ENCODE measurements at places on chromosomes 4 and X.

DNA sequence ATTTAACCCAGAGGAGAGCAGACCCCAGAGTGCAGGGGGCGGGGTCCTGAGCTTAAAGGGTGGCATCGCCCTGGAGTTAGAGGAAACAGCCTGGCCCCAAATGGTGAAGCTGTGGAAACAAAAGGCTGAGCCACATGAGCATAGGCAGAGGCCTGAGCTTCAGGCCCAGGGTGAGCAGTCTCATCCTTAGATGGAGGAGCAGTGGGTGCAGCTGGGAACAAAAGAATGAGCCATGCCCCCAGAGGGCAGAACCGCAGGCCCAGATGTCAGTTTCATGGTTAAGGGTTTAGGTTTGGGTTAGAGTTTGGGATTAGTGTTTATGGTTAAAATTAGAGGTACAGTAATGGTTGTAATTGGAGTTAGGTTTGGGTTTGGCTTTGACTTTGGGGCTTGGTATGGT lies 44.4 kb upstream of the IL9R start:
- DNase-seq, result no peak

DNA sequence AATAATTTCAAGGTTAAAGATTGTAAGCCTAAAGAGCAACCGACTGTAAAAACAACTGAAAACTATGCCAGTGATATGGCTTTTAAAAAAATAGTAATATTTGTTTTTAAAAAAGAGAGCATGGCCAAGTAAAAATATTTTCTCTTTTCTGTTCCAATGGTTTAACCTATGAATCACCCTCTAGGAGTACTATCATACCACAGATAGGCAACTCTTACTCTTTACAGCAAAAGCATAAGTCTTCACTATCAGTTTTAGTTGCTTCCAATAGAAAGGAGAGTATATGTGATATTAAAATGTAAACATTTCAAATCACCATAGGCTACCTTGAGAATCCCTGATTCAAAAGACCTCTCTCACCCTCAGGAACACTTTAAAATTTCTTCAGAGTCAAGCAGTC lies 102.6 kb downstream of the AMELX start:
- DNase-seq, result no peak

DNA sequence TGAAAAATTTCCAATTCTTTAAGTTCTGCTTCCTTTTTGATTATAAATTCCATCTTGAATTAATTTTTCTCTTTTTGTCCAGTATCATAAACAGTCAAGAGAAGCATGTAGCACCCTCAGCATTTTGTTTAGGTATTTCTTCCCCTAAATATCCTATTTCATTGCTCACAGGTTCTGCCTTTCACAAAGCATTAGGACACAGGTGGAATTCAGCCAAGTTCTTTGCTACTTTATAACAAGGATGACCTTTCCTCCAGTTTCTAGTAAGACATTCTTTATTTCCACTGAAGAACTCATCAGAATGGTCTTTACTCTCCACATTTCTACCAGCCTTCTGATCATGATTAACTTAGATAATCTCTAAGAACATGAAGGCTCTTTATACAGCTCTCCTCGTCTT lies 7.4 kb downstream of the SLC9B1 start:
- DNase-seq, result no peak

DNA sequence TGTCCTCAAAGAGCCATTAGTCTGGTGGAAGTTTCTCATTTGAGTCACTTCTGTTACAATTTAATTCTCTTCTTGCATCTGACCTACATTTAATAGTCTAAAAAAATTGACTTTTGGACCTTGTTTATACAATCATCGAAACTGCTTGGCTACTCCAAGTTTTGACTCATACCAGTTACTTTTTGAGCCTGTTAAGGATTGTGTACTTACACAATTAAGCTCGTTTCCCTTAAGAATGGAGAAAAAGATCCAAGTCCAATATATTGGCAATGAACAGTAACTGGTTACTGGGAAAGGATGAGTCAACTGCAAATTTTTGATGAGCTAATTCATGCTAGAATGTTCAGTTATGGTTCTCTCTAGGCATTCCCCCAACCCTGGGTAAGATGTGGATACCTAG lies 58.2 kb downstream of the DCX start:
- no peak for DNase-seq

GRCh38 chr4:138184886-138185285 lies 57.3 kb downstream of the SLC7A11 start:
- no peak for DNase-seq

DNA sequence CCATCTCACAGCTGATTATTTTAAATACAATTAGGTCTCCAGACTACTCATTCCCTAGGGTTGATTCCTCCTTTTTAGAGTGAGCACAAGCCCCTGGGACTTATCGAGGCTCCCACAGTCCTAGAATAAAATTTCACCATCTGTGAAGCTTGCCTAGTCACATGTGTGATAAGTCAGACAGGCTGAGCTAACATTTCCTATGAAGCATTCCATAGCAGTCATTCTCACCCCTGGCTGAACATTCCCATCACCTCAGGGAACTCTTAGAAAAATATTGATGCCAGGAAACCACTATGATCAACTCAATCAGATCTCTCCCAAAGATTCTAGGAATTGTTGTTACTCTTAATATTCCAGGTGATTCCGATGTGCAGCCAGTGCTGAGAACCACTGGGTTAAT lies 37.7 kb downstream of the ARHGEF9 start:
- no peak for DNase-seq

GRCh38 chrX:97021680-97022079 lies 138.0 kb downstream of the RPA4 start:
- DNase-seq, result no peak

- no peak for DNase-seq
These were observed 33.7 kb downstream of the STK32B start for GRCh38 chr4:5084911-5085475.

- DNase-seq, result no peak
These were observed 372.3 kb upstream of the F9 start for GRCh38 chrX:139158256-139158655.

GRCh38 chr4:17082186-17082585 lies 183.7 kb upstream of the LDB2 start:
- no peak for DNase-seq

DNA sequence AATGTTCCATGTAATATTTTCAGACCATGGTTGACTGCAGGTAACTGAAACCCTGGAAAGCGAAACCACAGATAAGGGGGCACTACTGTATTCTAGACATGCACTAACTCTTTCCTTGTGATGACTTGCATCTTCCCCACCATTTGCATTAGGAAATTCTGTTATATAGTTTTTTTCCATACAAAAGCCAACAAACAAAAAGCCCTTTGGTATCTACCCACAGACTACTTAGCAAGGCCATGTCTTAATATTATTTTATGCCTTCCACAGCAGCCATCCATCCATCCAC lies 23.5 kb downstream of the OCIAD1 start:
- no peak for DNase-seq

GRCh38 chr4:1333256-1333655 lies 13.8 kb upstream of the UVSSA start:
- no peak for DNase-seq

- no peak for DNase-seq
These were observed 3.9 kb upstream of the HAUS7 start for GRCh38 chrX:153474266-153474665.

- no peak for DNase-seq
These were observed 43.7 kb downstream of the RPS3A start for GRCh38 chr4:151143162-151143561.

DNA sequence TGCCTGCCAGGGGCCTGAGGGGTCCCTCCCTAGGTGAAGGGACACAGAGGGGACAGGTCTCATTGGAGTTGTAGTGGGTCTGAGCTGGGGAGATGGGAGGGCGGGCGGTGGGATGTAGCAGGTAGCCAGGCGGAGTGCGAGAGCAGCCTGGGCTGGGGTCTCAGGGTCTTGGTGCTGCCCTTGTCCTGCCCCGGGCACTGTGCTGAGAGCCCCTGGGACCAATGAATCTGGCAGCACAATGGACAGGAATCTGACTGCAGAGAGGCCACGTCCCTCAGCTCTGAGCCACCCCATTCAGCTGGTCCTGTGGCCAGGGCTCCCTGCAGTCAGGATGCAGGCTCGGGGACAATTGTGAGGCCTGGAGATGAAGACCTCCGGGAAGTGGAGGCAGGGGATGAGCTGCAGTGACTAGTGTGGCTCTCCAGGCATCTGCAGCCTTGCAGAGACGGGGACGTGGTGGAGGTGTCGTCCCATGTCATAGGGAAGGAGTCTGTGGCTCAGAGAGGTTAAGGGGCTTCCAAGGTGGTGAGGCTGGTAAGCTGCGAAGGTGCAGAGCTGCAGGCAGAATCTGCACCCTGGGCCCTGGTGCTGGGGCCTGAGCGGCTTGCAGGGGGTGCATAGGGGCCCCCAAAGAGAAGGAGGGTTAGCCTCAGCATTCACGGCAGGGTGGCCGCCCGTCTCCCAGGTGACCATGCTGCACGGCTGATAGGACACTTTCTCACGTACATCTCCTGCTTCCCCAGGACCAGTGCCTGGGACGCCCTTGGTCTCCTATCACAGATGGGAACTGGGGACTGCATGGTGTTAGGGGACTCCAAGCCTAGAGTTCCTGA lies 20.6 kb downstream of the NSG1 start:
- DNase-seq, result no peak

DNA sequence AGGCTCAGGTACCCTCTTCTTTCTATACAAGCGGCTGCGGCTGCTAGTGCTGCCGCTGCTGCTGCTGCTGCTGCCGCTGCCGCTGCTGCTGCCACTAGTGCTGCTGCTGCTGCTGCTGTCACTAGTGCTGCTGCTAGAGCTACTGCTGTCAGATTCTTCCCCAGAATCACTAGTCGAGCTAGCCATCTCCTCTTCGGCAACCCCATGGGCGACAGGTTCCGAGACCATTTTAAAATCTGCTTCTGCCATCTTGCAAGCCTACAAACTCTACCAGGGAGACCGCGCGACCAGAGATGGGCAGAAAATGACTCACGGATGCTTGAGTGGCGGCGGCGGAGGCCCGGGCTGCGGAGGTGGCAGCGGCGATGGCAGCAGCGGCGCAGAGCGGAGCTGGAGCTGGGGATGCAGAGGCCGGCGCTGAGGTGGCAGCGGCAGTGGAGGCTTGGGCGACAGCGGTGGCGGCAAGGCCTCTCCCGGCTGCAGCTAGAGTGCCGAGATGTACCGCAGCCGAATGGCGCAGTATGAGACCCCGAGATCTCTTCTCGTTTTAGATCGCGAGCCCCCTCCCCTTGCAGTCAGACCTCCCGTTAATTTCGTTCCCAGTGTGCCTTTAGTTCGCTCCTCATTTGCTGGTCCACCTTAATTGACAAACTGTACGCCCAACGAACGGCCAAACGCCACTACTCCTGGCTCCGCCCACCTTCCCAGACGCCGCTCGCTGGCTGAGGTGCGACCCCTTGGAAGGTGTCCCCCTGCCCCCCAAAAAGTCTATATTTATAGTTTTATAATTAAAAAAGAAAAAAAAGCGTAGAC lies at the start of gene NAP1L3:
Gene NAP1L3, minus strand, starts transcription at position 523 of the 813 bp plus-strand sequence. Its CDS starts 274 bp downstream, at position 249.
- no peak for DNase-seq

DNA sequence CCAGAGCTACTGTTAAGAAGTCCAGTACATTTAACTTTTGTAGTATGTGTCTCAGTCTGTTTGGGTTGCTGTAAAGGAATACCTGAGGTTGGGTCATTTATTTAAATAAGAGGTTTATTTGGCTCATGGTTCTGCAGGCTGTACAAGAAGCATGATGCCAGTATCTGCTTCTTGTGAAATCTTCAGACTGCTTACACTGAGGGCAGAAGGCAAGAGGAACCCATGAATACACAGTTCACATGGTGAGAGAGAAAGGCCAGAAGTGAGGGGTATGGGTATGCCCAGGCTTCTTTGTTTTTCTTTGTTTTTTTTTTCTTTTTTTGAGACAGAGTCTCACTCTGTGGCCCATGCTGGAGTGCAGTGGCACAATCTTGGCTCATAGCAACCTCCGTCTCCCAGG lies 6.0 kb upstream of the CISD2 start:
- no peak for DNase-seq

DNA sequence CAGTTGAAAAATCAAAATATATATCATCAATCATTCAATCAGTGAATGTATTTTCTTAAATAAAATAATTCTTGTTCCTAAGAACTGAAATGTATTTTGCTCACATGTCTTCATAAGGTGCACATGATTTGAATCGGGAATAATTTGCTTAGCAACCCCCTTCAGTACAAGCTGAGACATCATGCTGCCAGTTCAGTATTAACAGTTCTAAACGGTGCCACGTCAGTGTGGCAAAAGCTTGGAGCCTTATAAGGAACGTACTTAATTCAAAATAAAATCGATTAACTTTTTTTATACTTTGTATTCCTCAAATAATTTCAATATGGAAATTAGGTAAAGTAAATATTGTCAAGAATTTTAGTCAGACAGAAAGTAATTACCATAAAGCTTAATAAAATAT lies 287.9 kb downstream of the CCSER1 start:
- DNase-seq, result no peak

DNA sequence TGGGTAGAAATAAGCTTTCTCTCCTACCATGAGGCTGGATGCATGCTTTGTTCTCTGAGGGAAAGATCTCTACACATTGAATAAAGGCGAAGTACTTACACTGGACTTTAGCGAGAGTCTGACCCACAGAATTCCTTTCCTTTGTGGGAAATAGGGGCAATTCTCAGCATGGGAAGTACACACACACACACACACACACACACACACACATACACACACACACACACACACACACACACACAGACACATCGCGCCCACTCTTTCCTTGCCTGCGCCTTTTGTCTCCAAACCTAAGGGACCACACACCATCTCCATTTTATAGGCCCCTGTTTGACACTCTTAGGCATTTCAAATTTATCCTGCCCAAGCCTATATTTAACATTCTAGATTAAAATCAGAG lies 83.8 kb downstream of the LUZP4 start:
- DNase-seq, result no peak

GRCh38 chr4:99572527-99573240 lies 1.9 kb upstream of the MTTP start:
- no peak for DNase-seq

- no peak for DNase-seq
These were observed 66.8 kb upstream of the TMEM164 start for GRCh38 chrX:109936114-109936513.

DNA sequence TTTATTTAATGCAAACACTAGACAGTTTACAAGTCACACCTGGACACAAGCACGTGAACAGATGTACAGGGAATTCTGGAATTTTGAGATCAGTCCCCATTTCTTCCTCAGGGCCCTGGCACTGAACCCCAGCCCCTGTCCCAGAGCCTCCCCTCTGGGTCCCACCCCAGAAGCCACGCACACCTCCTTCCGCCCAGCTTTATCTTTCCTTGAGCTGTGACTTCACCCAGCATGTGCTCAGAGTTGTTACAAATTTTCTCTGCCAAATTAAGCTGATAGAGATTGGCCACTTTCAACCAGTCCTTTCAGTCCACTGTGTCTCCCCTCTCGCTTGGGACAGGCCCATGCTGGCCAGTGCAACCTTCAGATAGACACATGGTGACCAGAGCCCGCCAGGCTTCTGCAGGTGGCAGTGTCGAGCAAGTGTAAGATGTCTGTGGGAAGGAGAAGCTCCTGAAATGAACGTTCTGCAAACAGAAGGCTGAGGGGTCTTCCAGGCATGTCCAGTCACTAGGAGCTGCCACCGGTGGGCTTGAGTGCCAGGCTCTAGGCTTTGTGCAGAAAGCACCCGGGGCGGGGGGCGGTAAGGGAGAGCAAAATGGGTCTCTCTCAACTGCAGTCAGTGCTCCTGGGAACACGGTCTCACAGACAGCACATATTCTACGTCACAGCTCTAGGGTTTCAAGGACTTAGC lies 73.3 kb downstream of the MTMR1 start:
- DNase-seq, result no peak
